ENCODE measurements at places on chromosomes 12 and 14. TPM values are rescaled to one million over a fixed set of nuclear protein-coding genes. Genes with fewer than 3 reads are reported as not detected.
A peak's percentile ranks its signal among the peaks of the same experiment; 100 is the strongest.

The TRMT61A gene
- 15.0 TPM for total RNA-seq

The TAS2R9 gene
- 3.0 TPM for total RNA-seq

The PLA2G1B gene
- not detected for total RNA-seq

The SLCO1B3 gene
- total RNA-seq, result not detected

The CCDC197 gene
- total RNA-seq, result not detected

The SLC25A21 gene
- 1.7 TPM for total RNA-seq

The NUBPL gene
- total RNA-seq, result 12.9 TPM

The SLC25A3 gene
- 348 TPM for total RNA-seq

The TNFAIP2 gene
- total RNA-seq, result 20.2 TPM

The PPP1R13B gene
- total RNA-seq, result 82.2 TPM

The TAS2R46 gene
- total RNA-seq, result 1.7 TPM

DNA sequence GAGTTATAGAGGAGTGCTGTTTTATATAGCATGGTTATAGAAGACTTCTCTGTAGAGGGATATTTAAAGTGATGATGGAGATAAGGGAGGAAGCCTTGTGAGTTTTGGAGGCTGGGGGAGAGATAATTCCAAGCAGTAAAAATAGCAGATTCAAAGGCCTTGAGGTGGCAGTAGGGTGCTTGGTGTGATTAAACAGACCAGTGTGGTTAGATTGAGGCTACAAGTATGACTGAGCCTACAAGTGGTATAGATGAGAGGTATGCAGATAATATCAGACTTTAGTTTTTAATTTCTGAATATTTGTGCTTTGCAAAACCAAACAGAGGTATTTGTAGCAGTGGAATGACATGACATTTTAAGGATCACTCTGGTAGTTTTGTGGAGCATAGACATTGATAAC, 20.3 kb downstream of the FANCM start:
- DNase-seq, result no peak

DNA sequence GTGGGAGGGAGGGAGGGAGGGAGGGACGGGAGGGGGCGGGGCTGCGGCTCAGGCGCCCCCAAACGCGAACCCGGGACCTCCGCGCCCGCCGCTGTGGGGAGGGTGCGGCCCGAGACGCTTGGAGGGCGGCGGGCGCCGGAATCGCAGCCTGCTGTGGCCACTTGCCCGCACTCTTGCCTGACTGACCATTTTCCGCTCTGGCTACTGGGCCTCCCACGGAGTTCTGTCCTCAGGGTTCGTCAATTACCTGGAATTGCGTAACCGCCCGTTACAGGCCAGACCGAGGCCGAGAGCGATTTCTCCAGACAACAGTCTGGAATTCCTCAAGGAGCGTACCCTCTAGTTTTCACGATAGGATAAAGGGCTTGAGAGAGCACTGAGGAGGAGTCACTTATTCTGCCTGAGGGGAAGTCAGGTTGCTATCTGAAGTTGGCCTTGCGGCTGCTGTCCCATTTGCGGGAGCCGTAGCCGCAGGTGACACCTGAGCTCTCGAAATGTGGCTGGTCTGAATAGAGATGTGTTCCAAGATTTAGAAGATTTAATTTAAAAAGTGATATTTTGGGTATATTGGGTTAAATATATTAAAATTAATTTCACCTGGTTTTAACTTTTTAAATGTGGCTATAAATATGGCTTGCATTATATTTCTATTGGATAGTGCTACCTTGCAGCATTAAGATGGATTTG, 446 bp upstream of the ZNF641 start:
- DNase-seq, result peak; percentile 50

DNA sequence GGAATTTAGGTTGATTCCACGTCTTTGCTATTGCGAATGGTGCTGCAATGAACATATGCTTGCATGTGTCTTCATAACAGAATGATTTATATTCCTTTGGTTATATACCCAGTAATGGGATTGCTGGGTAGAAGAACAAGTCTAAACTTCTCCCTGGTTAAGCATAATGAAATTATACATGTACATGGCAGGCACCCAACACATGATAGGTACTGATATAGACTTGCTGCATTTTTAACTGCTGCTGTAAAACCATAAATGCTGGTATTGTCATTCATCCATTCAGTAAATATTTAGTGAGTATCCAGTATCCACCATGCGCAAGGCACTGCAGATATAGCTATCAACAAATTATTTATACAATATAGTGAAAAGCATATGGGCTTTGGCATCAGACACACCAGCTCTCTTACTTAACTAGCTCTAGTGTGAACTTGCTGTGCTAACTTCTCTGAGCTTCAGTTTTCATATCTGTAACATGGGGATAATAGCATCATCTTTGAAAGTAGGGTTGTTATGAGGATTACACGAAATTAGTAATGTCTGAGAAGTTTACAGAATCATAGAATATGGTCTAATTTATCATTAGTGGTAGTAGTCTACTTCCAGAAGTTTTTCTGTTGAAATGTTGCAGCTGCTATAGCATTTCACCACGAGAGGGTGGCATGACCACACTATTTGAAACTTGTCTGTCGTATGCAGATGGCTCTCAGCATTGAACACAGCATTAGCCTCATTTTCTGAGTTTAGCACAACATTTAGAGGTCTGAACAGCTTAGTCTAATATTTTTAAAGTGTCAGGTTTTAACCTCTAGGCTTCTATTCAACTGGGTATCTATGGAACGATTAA, 32.0 kb upstream of the SEL1L start:
- no peak for DNase-seq

DNA sequence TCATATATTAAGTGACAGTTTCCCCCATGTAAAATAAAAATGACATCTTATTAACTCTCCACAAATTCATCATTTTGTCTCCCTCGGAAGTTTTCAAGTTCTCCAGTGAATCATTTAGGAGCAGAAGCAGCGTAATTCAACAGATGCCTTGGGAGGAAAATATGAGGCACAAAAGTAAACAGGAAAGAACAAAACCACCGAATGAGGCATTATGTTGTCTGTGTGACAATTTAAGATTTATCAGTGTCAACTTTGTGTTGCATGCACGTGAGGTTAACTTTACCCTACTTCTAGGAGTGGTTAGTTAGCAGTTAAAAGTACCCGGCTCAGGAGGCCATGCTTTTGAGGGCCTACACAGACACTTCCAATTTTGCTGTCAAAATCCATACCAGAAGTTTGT, 258.6 kb downstream of the IPO8 start:
- DNase-seq, result no peak

DNA sequence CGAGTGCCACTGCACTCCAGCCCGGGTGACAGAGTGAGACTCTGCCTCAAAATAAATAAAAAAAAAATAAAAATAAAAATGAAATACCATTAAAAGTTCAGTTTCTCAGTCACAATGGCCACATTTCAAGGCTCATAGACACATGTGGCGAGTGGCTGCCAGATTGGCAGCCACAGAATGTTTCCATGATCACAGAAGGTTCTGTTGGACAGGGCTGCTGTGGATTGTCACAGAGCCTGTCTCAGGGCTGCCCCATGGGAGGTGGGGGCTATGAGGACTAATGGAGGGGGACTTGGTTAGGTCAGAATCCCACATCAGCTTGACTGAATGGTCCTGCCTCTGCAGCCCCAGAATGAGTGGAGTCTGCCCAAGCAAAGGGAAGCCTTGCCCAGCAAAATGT, 3.8 kb upstream of the PLA2G1B start:
- DNase-seq, result no peak

DNA sequence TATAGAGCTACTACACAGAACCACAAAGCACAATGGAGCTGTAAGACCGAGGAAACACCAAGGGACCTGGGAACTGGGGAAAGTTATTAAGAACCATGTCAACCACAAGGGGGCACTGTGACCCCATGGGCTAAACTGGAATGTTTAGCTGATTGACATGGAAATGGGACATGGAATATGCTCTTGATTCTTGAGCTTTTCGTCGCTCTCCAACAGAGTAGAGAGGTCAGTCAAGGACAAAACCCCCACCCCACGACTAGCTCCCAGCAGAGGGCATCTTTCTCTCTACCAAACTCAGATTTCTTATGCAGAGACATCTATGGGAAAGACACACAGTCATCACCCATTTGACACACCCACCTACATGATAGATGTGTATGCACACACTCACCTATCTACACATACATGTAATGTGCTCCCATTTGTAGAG, 10.1 kb downstream of the NDRG2 start:
- DNase-seq, result peak; percentile 87

GRCh38 chr14:52551696-52552062, 626 bp downstream of the TXNDC16 start:
- DNase-seq, result no peak

DNA sequence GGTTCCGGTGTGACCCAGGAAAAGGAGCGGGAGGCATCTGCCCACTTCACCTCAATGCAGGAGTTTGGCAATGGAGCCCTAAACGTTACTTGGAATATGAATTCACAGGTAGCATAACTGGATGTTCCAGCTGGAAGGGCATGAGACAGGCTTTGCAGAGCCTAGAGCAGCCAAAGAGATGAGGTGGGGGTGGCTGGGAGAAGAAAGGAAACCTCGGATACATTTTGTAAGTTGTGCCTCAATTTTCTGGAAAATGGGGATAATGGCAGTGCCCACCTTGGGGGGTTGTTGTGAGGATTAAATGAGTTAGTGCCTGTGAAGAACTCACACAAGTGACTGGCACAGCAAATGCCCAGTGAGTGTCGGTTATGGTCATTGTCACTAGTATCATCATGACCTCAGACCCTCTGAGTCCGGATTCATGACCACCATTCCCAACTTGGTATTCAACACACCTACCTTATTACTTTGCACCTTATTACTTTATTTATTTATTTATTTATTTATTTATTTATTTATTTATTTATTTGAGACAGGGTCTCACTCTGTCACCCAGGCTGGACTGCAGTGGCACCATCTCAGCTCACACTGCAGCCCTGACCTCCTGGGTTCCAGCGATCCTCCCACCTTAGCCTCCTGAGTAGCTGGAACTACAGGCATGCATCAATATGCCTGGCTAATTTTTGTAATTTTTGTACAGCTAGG, 56.0 kb downstream of the CLMN start:
- DNase-seq, result no peak

DNA sequence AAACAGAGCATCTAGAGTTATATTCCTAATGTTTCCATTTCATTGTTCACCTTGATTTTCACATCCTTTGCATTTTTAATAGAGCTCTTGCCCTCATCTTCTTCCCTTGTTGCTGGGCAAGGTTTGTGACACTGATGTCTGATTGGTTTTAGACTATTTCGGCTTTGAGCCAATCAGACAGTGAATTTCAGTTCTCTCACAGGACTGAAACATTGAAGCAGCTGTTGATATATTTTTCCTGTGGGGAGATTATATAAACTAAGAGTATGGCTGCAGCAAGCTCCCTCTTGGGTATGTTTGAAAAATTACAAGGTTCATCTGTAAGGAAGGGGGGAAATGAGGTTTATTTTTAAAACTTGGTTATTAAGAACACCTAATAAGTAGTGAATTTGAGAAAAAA, 51.2 kb downstream of the ATF7IP start:
- DNase-seq, result no peak

DNA sequence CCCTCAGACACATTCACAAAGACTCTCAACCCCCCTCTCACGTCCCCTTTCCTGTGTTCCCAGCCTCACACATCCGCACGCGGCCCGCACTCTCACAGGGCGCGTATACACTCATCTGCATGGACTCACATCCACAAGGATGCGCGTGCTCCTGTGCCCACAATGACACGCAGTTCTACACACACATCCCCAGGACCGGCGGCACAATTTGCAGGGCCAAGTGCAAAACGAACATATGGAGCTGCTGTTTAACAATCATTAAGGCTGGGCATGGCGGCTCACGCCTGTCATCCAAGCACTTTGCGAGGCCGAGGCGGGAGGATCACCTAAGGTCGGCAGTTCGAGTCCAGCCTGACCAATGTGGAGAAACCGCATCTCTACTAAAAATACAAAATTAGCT, 36.4 kb upstream of the EML1 start:
- peak; percentile 27 for DNase-seq

DNA sequence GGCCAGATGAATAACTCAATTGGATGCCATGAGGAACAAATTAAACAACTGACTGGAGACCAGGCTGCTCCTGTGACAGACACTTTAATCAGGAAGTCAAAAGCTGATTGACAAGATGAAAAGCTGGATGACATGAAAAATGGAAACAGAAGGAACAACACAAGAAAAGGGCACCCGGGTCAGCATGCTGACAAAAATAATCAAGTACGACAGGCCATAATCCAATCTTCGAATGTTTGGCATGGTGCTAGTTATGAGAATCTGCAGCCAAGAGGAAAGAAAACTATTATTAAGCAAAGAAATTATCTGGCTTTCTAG, 544.7 kb downstream of the ETNK1 start:
- DNase-seq, result no peak

DNA sequence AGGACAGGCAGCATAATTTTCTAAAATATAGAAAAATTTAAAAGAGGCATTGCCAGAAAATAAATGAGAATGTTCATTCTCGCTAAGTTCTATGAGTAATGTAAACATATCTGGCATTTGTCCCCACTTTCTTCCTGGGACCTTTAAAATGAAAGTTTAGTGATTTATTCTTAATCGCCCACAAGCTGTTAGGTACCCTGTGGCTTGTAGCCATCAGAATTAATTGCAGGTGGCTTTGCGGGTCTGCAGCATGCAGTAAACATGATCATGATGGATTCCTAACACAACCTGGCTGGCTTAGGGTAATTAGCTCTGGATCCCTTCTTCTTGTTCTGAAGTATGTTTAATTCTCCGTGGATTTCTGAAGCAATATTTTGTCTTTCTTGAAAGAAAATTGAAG, 103.5 kb upstream of the FRMD6 start:
- no peak for DNase-seq

GRCh38 chr12:43293396-43293795, 258.6 kb downstream of the ADAMTS20 start:
- no peak for DNase-seq

DNA sequence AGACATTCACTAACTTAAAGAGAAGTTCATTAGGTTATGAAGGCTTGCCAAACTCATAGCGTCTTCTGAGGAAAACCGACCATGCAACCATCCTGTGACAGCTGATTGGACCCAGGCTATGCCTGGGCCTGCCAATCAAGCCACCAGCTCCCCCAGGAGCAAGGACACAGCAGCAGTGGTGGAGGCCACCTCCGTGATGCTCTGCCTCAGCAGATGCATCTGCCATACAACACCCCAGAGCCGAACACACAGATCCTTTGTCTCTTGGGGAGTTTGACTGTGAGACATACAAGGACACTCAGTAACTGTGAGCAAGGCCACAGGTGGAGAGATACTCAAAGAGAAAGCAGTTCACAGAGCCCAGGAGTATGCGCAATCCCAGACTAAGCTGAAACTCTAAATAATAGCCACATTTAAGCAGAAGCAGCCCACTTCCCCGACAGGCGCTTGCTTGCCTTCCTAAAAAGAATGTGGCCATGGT, 10.0 kb upstream of the CNIH1 start:
- DNase-seq, result no peak

DNA sequence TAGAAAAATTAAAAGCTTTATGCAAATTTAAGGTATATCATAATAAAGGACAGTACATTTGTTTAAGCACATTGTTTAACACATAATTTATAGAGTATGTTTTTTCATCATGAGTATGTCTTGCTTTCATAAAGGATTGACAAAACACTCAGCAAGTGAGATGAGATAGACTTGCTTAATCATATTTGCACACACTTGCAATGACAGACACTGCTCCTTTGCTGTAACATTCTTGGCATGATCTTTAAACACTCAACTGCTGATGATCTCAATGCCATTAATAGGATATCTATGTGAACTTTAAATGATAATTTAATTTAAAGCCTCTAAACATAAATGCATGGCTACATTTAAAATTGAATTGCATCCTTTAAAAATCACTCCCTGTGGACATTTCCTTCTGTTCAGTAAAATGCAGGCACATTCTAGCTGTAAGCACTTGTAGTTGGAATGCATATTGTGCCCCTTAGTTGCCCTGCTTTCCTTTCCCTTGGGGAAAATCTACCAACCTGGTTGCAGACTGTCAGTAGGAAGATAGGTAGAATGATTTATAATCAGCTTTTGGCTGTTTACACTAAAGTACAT, 979.0 kb downstream of the TMTC2 start:
- no peak for DNase-seq
